ENCODE measurements at places on chromosomes 12 and 14. TPM values are rescaled to one million over a fixed set of nuclear protein-coding genes. Genes with fewer than 3 reads are reported as not detected.

- no peak overlapping the region for H3K4me3 ChIP-seq
- no peak overlapping the region for H3K27ac ChIP-seq
- no peaks in the 10 kb centered on the region for H3K36me3 ChIP-seq
- peaks cover 13% of the 10 kb centered on the region for H3K4me1 ChIP-seq
- DNase-seq, result no peak
These were observed 83.7 kb downstream of the TMEM30B start for GRCh38 chr14:61197416-61197815.

GRCh38 chr14:32307881-32308582 is 21.1 kb upstream of the AKAP6 start:
- no peak overlapping the region for H3K27ac ChIP-seq
- peaks cover 25% of the 10 kb centered on the region for H3K4me1 ChIP-seq
- no peaks in the 10 kb centered on the region for H3K36me3 ChIP-seq
- peaks cover 6% of the 10 kb centered on the region for H3K27me3 ChIP-seq
- no peak for DNase-seq
- H3K4me3 ChIP-seq, result no peak overlapping the region

DNA sequence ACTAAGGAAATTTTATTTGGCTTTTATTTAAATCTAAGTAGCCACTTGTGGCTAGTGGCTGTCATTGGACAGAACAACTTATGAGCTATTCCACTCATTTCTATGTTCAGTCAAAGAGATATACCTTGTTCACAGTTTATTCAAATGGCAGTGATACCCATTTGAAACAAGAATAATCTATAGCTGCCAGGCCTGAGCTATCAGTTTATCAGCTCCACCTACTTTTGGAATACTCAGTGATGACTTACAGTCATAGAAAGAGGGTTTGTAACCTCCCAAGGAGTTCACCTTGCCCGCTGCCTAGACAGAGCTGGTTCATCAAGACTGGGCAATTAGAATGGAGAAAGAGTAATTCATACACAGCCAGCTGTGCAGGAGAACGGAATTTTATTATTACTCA is 4.5 kb upstream of the ABHD4 start:
- H3K4me3 ChIP-seq, result no peak overlapping the region
- peaks cover 22% of the 10 kb centered on the region for H3K4me1 ChIP-seq
- no peaks in the 10 kb centered on the region for H3K27me3 ChIP-seq
- H3K36me3 ChIP-seq, result peaks cover 4% of the 10 kb centered on the region
- no peak overlapping the region for H3K27ac ChIP-seq
- DNase-seq, result no peak

GRCh38 chr12:116294454-116295165 is 17.1 kb upstream of the MED13L start:
- no peak overlapping the region for H3K4me3 ChIP-seq
- H3K4me1 ChIP-seq, result peaks cover 34% of the 10 kb centered on the region
- no peak overlapping the region for H3K27ac ChIP-seq
- no peaks in the 10 kb centered on the region for H3K36me3 ChIP-seq
- no peak for DNase-seq

- H3K4me1 ChIP-seq, result no peaks in the 10 kb centered on the region
- no peak overlapping the region for H3K27ac ChIP-seq
- no peak for DNase-seq
- no peaks in the 10 kb centered on the region for H3K27me3 ChIP-seq
- H3K4me3 ChIP-seq, result no peak overlapping the region
These were observed 1083.8 kb downstream of the FLRT2 start for GRCh38 chr14:86613786-86614185.

GRCh38 chr12:38949363-38949762 is 44.0 kb upstream of the CPNE8 start:
- no peak overlapping the region for H3K27ac ChIP-seq
- no peaks in the 10 kb centered on the region for H3K4me1 ChIP-seq
- no peaks in the 10 kb centered on the region for H3K36me3 ChIP-seq
- no peak for DNase-seq
- H3K27me3 ChIP-seq, result no peaks in the 10 kb centered on the region

GRCh38 chr14:99344051-99344758 is 72.2 kb upstream of the BCL11B start:
- H3K4me1 ChIP-seq, result no peaks in the 10 kb centered on the region
- H3K27me3 ChIP-seq, result peaks cover 34% of the 10 kb centered on the region
- H3K27ac ChIP-seq, result no peak overlapping the region
- DNase-seq, result no peak
- no peak overlapping the region for H3K4me3 ChIP-seq

GRCh38 chr12:59834659-59835474 is 239.0 kb downstream of the SLC16A7 start:
- DNase-seq, result peak; percentile 44
- no peaks in the 10 kb centered on the region for H3K36me3 ChIP-seq
- H3K4me1 ChIP-seq, result peaks cover 42% of the 10 kb centered on the region
- no peak overlapping the region for H3K4me3 ChIP-seq
- no peaks in the 10 kb centered on the region for H3K27me3 ChIP-seq
- no peak overlapping the region for H3K27ac ChIP-seq

Gene TAS2R30
- 0.30 TPM for total RNA-seq

Gene SLC22A17
- 14.9 TPM for total RNA-seq

Gene PLA2G1B
- not detected for total RNA-seq

Measured in HFFc6 (cell line).